ENCODE measurements at places on chromosomes 2 and 18.

DNA sequence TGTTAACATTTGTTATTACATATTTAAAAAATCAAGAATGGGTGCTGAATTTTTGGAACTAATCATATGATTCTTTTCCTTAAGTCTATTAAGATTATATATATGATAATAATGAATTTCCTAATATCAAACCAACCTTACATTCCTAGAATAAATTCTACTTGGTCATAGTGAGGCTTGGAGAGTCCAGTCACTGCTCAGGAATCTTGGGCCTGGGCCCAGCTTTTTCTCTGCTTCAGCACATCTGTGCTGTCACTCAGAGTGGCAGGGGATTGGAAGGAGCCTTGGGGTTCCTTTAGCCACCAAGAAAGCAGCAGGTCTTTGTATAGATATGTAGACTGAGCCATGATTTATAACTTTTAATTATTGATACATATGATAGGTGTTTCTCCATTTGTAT is 19.9 kb upstream of the ZAP70 start:
- no peak for DNase-seq

DNA sequence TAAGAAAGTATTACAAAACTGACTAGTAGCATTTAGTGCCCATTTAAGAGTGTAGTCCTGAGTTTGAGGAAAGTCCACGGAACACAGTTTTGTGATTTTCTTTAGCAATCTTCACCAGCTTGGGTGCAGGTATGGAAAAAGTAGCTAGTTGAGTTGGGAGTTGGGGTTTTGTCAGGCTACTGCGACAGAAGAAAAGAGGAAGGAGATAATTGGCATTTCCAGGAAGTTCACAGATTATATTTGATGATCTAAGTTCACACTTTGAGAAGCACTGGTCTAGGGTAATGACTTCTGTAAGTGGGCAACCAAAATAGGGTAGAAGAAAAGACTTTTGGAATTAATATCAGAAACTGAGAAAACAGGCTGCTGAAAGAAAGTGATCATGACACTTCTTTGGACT is 52.1 kb downstream of the VIL1 start:
- no peak for DNase-seq

DNA sequence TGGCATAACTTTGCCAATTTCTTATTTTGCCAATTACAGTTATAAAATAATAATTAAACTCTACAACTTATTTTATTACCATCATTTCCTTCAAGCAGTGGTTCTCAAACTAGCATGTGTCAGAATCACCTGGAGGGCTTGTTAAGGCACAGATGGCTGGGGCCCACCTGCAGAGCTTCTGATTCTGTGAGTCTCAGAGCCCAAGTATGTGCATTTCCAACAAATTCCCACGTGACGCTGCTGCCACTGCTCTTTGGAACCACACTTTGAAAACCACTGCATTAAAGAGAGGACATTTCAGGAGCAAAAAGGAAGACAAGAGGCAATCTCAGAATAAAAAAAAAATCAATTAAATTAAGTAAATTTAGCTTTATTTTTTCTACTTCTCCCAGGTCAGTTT is 94.0 kb upstream of the HNRNPA3 start:
- no peak for DNase-seq

GRCh38 chr2:127917916-127918315 is 32.2 kb upstream of the AMMECR1L start:
- DNase-seq, result no peak

DNA sequence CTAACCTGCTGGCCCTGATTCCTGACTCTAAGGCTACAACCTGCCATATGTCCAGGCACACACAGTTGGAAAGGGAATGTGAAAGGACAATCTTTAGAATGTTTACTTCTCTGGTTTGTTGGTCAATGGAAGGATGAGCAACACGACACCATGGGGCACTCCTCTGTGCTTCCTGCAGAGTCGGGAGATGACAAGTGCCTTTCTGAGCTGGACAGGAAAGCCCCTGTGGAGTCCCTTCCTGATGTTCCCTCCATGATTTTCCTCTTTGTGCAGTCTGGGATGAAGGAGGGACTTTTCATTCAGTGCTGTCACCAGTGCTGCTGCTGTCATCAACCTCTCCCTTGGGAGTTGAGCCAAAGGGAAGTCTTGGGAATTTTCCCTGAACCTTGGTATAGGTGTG is 22.6 kb upstream of the SERPINB7 start:
- no peak for DNase-seq
